ENCODE measurements at places on chromosomes 12 and 14. TPM values are rescaled to one million over a fixed set of nuclear protein-coding genes. Genes with fewer than 3 reads are reported as not detected.

- H3K4me1 ChIP-seq: no peaks in the 10 kb centered on the region
- no peak overlapping the region for H3K4me3 ChIP-seq
- H3K36me3 ChIP-seq: no peaks in the 10 kb centered on the region
- no peak for DNase-seq
- no peak overlapping the region for H3K27ac ChIP-seq
These were observed 191.1 kb downstream of the TMX1 start for GRCh38 chr14:51431033-51431709.

B4GALNT1 gene
- total RNA-seq: 3.5 TPM

BATF gene
- 6.2 TPM for total RNA-seq

ABHD12B gene
- 0.83 TPM for total RNA-seq

DNA sequence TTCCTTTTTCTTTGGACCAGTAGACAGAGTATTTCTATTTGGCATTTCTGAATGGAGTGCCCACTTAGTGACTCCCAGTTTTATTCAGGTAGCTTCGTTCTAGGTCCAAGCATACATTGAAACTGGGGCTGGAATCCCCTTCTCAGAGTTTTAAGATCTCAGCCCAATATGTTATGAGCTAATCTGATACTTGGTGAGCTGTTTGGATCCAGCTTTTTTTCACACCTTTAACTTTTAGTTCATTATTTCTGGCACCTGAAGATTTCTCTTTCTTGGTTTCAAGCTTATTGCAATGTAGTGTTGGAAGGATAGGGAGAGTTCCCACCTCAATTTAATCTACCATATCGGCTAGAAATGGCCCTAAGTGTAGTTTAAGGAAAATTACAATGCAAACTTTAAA, 53.5 kb upstream of the CCDC198 start:
- no peaks in the 10 kb centered on the region for H3K4me1 ChIP-seq
- no peak for DNase-seq
- no peaks in the 10 kb centered on the region for H3K36me3 ChIP-seq
- no peak overlapping the region for H3K27ac ChIP-seq
- no peaks in the 10 kb centered on the region for H3K27me3 ChIP-seq

KRT5 gene
- total RNA-seq: 1.4 TPM

TNFRSF1A gene
- total RNA-seq: 62.9 TPM
